Keratinocyte (primary cell): ENCODE measurements at places on chromosomes 3 and 15.

- DNase-seq: no peak
These were observed 3.4 kb downstream of the ANKRD28 start for GRCh38 chr3:15794303-15794771.

DNA sequence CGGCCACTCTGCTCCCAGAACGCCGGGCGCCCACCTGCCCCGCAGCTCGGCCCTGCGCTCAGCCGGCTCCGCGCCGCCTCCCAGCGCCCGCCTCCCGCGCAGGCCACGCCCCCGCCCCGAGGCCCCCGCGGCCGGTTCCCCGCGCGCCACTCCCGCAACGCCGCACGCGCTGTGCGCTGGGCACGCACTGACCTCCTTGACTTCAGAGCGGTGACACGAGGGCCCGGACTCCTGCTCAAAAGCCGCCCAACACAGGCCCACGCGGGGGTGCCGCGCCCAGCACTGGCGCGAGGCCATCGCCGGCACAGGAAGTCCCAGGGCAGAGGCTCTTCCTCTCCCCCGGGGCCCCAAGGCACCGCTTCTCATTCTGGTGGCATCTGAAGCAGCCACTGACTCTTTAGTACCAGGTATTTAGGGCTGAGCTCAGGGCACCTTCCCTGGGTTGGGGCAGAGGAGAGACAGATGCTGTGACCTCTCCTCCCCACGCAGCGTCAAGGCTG is 12.4 kb downstream of the TNK2 start:
- DNase-seq: no peak

DNA sequence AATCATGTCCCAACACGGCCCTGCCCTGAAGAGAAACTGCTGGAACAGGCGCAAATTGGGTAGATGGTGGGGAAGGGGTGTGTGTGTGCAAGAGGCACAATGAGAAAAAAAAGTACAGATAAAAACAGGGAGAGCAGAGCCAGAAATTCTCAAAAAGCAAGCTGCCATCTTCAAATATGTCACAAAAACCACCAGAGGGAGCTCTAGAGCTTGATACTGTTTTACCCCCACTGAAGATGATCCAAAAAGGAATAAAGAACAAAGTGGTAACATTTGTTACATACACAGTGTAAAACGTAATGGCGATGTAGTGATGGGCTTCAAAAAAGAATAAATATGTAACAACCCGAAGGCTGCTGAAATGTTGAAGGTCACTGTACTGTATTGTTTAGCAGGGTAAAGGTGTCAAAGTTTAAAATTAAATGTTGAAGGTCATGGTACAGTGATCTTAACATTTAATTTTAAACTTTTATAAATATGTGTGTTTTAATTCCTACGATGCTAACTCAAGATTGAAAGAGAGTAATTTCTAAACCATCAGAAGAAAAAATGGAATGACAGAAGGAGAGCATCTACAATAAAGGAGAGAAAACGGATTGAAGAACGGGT is 6.0 kb downstream of the SNRPA1 start:
- DNase-seq: no peak

- no peak for DNase-seq
These were observed 20.1 kb downstream of the AADACL2 start for GRCh38 chr3:151753846-151754245.

DNA sequence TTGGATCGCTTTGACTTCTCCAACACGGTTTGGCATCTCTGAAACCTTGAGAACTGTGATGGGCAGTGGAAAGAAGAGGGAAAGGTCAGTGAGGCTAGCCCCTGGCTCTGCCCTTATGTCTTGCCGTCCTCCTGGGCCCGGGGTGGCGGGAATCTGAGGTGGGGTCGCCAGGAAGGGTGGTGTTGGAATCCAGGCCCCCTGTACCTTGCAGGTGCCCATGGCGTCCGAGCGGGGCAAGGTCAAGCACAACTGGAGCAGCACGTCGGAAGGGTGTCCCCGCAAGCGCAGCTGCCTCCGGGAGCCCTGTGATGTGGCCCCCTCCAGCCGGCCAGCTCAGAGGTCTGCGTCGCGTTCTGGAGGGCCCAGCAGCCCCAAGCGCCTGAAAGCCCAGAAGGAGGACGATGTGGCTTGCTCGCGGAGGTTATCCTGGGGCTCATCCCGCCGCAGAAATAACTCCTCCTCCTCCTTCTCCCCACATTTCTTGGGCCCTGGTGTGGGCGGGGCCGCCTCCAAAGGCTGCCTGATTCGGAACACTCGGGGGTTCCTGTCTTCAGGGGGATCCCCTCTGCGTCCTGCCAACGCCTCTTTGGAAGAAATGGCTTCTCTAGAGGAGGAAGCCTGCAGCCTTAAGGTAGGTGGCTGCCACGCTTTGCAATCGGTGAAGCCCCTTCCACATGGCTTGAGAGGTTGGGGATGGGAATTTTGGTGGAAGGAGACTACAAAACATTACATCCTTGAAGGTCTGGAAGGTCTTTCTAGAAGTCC is 907 bp downstream of the TATDN2 start:
- no peak for DNase-seq

DNA sequence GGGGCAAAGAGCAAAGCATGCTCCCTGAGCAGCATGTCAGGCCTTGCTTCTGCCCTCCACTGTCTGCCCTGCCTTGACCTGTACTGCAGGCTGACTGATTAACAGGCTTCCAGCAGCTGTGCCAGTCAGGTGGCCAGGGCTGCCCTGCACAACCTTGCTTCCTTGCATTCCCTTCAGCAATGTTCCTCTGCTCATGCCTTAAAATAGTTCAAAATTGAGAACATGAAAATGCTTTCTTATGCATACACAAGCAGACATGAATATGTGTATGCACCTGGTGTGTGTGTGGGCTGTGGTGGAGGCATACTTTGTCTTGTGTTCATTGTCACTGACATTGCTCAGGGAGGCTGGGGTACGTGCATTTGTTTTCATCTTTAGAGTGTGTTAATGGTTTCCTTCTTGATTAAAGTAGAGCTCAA is 1.2 kb upstream of the SLC22A13 start:
- DNase-seq: no peak

DNA sequence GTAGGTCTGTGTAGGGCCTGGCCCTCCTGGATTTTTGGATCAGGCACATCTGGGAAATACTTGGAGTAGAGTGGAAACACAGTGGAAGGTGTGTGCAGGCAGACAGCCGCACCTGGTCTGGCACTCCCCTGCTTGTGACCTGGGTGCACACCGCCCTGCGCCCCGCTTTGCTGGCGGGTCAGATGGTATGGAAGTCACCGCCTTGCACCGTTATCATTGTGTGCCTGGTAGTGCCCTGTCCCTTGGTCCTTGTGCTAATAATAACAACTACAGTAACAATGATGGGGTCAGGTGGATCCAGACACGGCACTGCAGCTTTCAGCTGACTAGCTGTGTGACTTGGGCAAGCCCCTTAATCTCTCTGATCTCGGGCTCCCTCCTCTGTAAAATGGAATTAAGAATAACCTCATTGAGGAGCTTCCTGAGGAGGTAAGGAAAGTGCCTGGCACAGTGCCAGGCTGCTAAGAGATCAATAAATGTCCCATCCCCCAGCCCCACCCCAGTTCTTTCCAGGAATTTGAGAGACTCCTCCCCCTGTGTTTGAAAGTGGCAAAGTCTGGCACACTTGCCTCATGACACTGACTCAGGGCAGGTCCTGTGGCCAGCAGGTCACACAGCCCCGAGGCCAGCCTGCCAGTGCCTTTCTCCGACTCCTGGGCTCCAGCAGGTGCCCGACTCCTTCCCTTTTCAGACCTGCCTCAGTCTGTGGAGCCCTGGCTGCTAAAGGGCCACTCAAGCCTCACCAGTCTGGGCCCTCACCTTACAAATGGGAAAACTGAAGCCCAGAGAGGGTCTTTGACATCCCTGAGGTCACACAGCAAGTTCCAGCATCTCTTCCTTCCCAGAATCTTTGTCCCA is 9.8 kb downstream of the ISG20 start:
- DNase-seq: no peak

- DNase-seq: no peak
These were observed 59.1 kb upstream of the RASGRP1 start for GRCh38 chr15:38623744-38624143.
